C1 segment of cervical spinal cord (tissue), 14 donors: ENCODE measurements at places on chromosomes 5 and 9.

- no peak for DNase-seq
These were observed 164.9 kb upstream of the TUT7 start for GRCh38 chr9:86519066-86519615.

- no peak for DNase-seq
These were observed 16.5 kb upstream of the AHRR start for GRCh38 chr5:305050-305449.

DNA sequence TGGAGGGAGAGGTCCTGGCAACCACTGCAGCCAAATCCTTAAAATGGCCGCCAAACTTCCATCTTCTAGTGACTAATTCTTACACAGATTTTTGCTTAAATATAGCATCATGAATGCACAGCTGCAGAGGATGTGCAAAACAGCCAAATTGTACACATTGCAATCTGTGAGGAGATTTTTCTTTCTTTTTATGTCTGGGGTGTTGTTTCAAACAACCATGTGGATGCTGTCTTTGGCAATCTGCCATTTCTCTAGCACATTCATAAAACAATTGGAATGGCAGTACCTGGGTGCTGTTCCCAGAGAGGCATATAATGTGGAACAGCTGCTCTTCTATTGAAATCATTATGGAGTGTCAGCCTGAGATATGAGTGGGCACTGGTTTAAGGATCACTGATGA lies 1082.9 kb upstream of the SEMA6A start:
- no peak for DNase-seq

DNA sequence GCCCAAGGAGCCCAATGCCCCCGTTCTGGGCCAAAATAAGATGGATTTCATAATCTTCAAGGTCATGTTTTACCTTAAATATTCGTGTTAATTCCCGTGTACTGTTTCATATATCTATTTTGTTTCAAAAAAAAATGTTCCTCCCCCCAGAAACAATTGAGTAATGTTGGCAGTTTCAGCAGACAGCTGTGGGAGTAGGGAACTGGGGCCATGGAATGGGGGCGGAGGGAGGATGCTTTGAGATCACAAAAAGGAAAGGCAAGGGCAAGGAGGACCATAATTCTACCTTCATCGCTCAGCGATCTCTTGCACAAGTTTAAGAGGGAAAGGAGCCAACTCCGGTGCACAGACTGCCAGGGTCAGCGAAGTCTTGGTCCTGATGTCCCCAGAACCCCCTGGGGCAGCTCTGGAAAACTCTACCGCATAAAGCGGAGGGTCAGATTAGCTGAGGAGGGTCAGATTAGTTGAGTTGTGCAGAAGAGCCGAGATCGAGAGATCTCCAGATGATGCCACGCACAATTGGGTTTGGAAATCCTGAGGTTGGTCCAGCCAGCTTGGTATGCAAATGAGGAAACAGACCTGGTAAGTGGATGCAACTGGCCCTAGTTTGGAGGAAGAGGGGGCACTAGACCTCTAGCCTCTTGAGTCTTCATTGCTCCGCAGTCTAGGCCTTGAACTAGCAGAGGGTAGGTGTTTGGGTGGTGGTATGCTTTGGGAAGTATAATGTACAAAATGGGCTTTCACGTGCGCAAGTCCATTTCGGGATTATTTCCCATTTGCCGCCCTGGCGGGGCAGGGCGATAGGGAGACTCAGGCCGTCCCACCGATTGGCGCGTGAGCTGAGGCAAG lies 24.0 kb downstream of the CDKN2A start:
- DNase-seq: no peak

- DNase-seq: no peak
These were observed 314.5 kb upstream of the TLE4 start for GRCh38 chr9:79257228-79257781.
